ENCODE measurements at places on chromosomes 6 and 20.

GRCh38 chr6:12298995-12299394 lies 8.8 kb downstream of the EDN1 start:
- DNase-seq, result no peak

DNA sequence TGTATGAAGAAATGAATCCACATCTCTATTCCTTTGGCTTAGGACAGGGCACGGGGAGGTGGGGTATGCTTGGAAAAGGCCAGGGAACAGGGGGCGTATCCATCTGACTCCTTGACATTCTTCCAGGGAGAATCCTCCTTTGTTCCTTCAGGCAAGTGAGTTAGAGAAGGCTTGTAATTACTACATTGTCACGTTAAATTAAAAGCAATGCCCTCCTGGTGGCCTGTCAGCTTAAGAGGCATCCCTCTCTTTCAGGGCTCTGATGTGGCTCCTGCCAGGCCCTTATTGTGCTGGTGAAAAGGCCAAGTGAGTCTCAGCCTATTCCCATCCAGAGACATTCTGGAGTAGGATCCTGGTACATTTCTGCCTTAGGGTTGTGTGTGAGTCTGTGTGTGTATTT lies 128.3 kb downstream of the FOXA2 start:
- no peak for DNase-seq

- no peak for DNase-seq
Measured at GRCh38 chr20:12838261-12838866, 170.4 kb upstream of the SPTLC3 start.

- no peak for DNase-seq
Measured at GRCh38 chr20:45432294-45432693, 16.4 kb downstream of the PIGT start.

DNA sequence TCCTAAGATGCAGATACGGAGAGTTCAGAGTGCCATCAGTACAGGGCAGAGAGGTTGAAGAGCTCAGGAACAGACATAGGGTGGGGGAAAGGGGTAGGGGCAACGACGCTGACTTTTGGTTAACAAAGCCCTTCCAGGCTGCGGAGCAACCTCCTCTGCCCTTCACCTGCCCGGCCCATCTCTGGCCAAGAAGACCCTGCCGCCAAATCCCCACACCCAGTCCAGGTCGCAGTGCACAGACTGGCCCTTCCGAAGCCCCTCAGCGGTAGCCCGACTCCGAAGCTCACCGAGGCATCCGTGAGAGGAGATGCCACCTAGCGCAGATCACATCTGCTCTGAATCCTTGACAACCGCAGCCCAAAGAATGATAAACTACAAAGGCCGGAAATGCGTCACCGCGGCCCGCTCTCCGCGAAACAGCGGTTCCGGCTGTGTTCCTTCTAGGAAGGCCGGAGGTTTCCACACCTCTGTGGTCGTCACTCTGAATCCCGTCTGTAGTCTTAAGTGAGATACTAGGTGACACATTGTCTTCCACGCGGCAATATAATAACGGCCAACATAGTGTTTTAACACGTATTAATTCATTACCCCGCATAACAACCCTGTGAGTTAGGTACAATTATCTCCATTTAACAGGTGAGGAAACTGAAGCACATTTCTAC lies at the start of gene ZSCAN23:
ZSCAN23 (minus strand) TSS at position 380 of the 662 bp plus-strand sequence. CDS start 7,225 bp downstream, outside the sequence.
- DNase-seq, result no peak

DNA sequence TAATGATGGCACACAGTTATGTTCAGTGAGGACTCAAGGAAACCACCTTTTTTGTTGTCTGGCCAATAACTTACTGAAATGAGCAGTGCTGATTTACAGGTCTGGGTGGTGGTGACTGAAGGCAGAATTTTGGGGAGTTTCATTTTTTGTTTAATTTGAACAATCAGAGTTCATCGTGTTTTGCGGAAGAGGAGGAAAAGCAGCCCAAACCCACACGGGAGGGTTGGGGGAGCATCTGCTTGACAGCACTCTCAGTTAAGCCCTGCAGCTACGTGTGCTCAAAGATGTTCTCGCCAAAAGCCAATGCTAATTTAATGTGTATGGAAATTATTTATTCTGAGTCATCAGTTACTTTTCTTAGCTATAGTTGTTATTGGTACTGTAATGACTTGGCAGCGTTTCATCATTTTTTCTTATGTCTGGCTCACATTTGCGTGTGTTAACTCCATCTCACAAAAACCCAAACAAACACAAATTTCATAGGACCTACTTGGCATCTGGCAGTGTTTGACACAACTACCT lies 89.2 kb downstream of the UST start:
- DNase-seq, result no peak

GRCh38 chr20:63791497-63792156 lies 39.4 kb downstream of the ZBTB46 start:
- no peak for DNase-seq

- DNase-seq, result no peak
Measured at GRCh38 chr6:44220913-44221290, 2.5 kb upstream of the SLC29A1 start.

- DNase-seq, result no peak
Measured at GRCh38 chr20:56634735-56635385, 5.8 kb downstream of the TFAP2C start.

DNA sequence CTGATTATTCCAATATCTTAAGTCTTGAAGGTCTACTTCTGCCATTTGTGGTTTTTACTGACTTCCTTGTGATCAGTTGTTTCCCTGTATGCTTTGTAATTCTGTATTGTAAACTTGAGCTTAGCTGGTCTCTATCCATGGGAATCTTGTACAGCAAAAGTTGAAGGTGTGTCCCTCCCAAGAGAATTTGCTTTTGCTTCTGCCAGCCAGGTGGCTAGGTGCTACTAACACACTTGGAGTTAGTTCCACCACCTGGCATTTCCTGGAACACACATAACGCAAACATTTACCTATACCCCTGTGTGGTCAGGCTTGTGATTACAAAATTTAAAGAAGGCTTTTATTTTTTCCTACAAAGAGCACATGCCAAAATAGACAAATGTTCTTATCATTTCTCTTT lies 141.2 kb downstream of the GRM4 start:
- DNase-seq, result no peak

DNA sequence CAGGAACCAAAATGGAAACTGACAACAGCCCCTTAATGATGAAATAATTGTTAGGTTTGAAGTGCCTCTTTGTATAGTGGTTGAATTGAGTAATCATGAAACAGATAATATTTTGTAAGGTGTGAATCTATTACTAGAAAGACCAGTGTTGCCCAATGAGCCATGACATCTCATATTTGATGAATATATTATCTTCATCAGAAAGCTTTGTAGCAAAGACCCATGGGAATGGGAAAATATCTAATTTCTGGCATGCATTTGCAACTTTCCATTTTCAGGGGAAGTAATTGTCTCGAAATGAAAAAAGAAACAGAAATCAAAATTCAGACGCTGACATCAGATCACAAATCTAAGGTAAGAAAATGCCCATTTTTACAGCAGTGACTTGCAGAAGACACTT lies 57.3 kb upstream of the LAMP5 start:
- DNase-seq, result no peak

DNA sequence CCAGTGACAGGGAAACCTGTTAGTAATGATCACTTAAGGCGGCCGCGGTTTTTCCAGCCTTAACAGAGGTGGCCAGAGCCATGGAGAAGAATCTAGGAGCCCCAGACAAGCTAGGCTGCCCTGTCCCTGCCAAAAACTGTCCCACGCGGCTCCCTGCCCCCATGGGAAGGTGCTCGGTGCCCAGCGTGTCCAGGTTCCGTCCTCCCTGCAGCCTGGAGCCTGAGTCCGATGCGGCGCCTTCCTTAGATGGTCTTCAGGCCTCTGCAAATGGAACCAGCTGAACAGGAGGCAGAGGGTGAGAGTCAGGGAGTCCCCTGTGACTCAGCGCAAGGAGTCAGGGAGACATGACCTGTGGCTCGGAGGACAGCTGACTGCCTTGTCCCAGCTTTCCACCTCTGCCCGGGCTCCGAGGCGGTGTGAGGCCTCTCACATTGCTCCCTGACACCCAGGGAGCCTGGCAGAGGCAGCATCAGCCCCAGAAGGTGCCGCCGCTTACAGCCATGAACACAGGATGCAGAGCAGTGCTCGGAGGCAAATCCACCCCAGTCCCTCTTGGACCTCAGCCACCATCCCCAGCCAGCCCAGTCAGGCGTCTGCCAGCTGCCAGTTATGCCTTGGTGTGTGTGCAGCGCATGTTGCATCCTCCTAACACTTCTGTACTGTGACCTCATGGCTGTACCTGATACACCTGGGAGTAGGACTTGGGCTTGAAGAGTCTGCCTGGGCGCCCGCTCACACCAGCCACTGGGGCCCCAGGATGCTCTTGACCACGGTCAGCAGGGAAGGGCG lies 377.7 kb downstream of the CDH4 start:
- no peak for DNase-seq

- no peak for DNase-seq
Measured at GRCh38 chr20:62887152-62887859, 25.7 kb upstream of the TCFL5 start.

DNA sequence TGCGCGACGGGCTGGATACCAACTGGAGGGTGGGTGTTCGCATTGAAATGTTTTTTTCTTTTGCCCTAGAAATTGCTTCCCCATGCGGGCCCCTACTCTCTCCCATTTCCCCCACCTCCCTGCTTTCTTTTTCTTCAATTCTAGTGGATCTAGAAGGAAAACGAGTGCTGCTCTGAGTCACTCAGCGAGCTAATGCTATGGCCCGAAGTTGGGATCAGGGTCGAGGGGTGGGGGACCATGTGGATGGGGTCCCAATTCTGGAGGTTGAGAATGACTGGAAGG lies 71.5 kb downstream of the SOX4 start:
- no peak for DNase-seq

DNA sequence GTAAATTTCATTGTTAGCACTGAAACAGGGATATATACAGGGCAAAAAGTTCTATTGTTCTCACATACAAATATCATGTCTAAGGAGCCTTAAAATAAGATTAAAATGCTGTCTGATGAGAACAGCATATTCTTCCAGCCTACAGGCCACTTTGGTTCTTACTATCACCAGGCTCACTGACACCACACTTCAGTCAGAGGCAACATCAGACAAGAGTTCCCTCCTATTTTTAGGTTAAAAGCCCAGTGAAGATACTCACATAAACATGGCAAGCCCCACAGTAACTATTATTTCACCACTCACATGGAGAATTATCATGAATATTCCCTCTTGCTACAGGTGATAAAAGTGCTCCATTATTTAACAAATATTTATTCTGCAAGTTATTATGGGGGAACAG lies 175.8 kb downstream of the ISM1 start:
- no peak for DNase-seq

DNA sequence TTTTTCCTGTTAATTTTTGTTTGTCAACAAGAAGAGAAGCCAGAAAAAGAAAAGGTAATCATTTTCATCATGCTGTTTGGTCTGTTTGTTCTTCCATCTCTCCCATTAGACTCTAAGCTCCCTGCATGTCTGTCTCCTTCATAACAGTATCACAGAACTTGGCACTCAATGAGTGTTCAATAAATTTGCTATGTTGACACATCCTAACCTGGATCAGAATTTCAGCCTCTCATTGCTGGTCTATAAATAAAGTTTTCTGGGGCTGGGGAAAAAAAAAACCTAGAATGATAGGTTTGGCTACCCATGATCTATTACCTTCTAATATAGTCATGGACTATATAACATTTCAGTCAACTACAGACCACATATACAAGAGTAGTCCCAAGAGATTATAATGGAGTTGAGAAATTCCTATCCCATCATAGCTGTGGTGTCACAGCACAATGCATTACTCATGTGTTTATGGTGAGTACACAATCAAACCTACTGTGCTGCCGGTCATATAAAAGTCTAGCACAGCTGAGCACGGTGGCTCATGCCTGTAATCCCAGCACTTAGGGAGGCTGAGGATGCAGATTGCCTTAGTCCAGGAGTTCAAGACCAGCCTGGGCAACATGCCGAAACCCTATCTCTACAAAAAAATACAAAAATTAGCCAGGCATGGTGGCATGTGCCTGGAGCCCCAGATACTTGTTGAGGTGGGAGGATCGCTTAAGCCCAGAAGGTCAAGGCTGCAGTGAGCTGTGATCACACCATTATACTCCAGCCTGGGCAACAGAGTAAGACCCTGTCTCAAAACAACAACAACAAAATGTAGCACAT lies 5.9 kb downstream of the NUDT3 start:
- no peak for DNase-seq

- no peak for DNase-seq
Measured at GRCh38 chr6:96299525-96299924, 222.1 kb upstream of the UFL1 start.

- no peak for DNase-seq
Measured at GRCh38 chr6:56851074-56851473, 103.8 kb upstream of the BEND6 start.

DNA sequence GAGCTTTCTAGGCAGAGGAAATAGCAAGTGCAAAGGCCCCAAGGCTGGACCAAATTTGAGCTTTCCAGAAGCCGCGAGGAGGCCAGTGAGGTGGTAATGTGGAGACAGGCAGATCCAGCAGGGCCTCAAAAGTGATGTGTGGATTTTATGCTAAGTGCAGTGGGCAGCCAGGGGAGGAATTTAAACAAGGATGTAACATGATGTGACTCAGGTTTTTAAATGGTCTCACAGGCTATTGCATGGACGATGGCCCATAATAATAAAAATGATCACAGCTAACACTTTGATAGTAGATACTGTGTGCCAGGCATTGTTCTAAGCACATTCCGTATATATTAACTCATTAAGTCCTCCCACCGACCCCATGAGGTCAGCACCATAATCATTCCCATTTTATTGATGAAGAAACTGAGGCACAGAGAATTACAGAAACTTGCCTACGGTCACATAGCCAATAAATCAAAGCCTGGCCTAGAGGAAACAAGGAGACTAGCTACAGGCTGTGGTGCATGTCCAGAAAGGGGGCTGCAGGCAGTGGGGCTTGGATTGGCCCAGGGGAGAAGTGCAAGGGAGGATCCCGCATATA lies 18.0 kb upstream of the PREX1 start:
- no peak for DNase-seq

DNA sequence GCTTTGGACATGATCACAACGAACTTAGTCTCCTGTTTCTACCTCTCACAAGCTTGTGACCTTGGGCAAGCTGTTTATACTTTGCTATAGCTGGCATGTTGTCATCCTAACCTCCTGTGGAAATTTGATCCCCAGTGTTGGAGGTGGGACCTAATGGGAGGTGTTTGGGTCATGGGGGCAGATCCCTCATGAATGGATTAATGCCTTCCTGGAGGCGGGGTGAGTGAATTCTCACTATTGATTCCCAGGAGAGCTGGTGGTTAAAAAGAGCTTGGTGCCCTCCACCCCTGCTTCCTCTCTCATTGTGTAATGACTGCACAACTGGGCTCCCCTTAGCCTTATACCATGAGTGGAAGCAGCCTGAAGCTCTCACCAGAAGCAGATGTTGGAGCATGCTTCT lies 228.9 kb downstream of the HIVEP2 start:
- DNase-seq, result no peak

GRCh38 chr20:49557449-49557848 lies 10.5 kb downstream of the PTGIS start:
- DNase-seq, result no peak
